Amygdala (tissue), 56 donors: ENCODE measurements at places on chromosomes 5 and 9.

GRCh38 chr5:154756009-154756867 lies 1.1 kb downstream of the LARP1 start:
- DNase-seq = no peak

- no peak for DNase-seq
Measured at GRCh38 chr9:136305804-136306203, 1.9 kb upstream of the CCDC187 start.

DNA sequence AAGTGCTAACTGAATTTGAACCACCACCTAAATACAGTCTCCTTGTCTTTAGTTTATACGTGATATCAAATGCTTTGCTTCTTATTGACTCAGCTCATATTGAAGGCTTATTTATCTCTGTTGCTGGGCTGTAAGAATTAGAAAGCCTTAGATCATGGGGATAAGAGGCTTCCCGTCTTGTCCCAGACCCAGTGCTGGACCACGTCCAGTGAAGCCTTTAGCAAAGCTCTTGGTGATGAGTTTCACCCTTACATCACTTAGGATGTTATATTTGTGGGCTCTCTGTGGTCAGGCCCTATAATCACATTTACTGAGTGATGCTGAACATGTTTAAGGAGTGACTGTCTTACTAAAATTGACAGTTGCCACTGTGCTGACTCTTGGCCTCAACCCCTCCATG lies 11.2 kb downstream of the FAM240B start:
- DNase-seq = no peak

DNA sequence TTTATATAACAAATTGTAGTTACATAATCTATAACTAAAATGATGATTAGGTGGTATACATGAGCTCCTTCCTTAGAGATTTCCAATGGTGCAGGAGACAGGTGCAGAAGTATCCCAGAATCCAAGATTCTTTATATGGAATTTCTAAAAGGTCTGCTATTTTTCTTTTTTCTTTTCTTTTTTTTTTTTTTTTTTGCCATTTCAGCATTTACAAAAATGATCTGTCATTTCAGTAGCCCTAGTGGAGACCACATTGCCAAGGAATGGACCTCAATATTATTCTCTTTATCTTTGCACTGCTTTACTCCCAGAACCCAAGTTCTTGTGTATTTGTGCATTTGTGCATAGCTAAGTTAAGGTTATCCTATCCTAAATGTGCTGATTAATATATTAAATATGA lies 61.7 kb downstream of the MRPS30 start:
- no peak for DNase-seq

- no peak for DNase-seq
Measured at GRCh38 chr9:23662320-23662719, 163.7 kb downstream of the ELAVL2 start.

DNA sequence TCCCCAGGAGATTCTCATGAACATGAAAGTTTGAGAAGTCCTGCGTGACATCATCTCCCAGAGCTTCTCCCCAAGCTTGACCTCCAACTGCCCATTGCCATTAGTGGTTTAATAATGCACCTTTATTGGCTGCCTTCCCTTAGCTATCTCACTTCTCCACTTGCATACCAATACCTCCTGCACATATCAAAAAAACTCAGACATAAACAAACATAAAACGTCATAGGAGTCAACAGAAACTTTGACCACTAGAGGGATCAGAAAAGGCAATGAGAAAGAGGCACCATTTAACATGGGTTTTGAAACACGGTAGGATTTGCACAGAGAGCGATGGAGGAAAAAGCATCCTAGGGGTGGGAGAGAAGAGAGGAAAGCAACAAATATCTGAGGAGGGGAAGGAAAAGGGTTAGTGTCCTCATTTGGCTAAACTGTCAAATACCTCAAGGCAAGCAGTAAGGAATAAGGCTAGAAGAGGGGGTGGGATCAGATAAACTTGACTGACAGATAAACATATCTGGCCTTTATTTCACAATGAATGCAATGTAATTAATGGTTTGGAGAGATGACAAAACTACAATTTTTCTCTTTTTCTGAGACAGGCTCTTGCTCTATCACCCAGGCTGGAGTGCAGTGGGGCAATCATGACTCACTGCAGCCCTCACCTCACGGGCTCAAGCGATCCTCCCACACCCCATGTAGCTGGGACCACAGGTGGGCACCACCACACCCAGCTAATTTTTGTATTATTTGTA lies 27.0 kb downstream of the GNAQ start:
- no peak for DNase-seq

- DNase-seq = no peak
Measured at GRCh38 chr9:135971111-135971766, 10.1 kb upstream of the UBAC1 start.

- DNase-seq = no peak
Measured at GRCh38 chr5:17838469-17838868, 204.2 kb downstream of the TAF11L14 start.

DNA sequence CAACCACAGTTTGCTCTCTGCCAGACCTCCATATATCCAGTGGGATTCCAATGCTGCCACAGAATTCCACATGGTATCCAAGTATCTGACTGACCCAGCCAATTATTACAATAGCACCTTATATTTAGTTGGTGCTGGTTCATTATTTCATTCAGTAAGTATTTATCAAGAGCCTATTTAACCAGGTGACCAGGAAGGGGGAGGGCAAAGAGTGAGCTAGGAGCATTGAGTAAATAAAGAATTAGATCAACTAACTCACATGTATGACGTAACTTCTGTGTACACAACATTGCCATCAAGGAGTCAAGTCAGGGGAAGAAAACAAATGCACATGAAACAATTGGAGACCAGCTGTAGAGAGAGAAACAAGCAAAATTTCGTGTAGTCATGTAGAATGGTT lies 207.1 kb upstream of the PAPPA start:
- no peak for DNase-seq

GRCh38 chr5:55338810-55339243 lies 31.0 kb downstream of the MTREX start:
- DNase-seq = no peak

- no peak for DNase-seq
Measured at GRCh38 chr5:4976902-4977301, 163.2 kb upstream of the ADAMTS16 start.

DNA sequence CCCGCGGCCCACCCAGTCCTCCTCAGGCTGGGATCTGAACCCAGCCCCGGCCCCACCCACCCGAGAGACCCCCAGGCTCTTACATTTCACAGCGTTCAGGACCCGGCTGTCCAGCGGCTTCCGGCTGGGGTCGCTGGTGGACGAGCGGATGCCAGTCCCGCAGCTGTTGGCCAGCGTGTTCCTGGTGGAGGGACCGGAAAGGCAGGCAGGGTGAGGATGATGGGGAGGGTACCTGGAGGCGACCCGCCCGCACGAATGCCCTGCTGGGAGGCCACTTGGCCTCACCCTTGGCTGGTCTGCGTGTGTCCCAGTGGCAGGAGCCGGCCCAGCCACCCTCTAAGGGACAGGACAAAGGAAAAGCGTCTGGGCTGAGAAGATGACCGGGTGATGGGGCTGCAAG lies 51.9 kb upstream of the UBAC1 start:
- no peak for DNase-seq

GRCh38 chr9:77981332-77981731 lies 50.3 kb downstream of the GNAQ start:
- DNase-seq = no peak

DNA sequence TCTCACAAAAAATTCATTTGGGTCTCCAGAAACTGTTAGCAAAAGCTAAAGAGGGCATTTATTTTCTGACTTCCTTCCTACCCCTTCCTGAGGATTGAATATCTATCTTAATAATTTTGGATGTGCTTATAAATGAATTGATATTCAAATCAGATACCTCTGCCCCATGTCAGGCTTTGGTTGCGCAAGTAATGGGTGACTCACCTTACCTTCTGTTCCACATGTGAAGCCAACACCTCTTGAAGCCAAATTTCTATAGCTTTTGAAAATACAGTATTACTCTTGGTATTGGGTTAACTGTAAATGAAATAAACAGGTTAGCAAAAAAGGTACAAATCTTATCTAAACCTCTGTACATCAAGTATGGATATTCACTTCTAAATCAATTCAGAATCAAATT lies 122.0 kb downstream of the PRDM6 start:
- DNase-seq = no peak

DNA sequence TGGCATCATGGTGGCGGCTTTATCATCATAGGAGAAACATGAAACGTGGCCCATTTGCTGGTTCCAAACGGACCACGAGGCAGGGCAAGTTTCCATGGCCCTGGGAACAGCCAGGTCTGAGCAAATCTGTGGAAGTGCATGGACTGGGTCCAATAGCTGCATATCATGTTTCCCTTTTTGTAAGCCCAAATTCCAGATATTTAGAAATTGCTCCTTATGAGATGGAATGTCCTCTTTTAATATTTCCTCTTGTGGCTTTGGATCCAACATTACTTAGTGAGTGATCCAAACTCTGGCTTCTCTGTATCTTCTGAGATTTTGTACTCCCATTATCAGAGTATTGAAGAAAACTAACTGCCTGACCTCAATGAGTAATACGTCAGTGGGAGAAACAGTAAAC lies 79.8 kb upstream of the FBXL7 start:
- DNase-seq = no peak

DNA sequence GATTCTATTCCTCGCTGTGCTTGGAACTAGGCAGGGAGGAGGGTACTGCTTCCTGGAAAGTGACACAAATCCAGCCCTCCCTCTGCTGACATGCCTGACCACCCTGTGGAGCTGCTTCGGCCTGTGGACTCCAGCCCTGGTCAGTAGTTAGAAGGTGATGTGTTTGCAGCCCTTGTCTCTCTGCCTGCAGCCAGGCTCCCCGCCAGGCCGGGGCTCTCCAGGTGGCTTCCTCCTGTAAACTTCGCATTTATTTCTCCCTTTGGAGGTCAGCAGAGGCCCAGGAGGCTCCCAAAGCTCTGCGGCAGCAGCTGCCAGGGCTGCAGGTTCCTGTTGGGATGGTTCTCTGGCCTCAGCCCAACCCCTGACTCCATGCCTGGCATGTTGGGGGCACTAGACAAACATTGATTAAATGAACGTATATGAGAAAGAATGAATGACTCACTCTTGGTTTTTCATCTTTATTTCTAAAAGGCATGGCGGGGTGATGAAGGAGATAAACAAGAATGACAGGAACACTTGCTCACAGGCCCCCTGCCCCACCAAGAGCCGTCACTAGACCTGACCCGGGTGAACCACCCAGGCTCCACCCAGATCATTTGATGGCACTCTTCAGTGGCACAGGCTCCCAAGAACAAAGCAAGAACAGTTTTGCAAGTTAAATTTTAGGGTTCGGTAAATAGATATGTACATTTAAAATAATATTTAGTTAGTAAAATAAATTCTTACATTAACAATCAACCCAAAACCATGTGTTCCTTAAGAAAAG lies 8.4 kb upstream of the IRX2 start:
- no peak for DNase-seq

DNA sequence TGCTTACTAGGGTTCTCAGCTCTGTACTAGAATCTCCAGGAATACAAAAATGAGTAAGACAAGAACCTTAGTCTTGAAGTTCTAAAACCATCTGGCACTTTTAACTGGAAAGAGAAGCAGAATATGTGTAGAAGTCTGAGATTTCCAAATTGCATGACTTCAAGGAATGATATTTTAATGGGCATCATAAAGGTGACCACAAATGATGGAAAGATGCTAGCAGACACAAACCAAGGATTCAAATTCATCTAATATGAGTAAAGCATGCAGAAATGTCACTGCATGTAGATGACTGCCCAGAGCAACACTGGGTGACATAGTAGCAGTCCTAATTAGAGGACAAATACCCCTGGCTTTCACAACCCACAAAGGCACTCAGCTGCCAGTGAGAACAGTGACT lies 117.2 kb downstream of the RPS23 start:
- no peak for DNase-seq

DNA sequence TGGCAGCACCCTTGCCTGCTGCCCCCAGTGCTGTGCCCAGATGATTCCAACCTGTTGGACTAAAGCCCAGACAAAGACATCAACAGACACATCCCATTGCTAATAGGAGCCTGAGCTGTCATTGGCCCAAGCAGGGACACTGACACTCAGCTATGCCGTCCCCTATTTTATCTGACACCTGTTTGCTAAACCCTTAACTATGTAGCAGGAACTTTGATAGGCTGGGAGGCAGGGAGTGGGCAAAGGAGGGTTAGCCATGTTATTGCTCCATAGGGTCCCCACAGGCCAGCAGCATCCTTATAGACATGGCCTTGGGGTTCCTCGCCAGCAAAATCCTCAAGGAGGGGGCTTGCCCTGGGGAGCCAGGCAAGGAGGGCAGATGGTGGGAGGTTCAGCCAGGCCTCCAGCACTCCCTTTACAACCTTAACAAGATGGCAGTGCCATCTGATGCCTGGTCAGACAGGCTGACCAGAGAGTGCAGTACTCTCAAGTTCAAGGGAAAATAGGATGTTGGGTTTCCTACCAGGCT lies 50.4 kb upstream of the CDKN2AIPNL start:
- no peak for DNase-seq

GRCh38 chr9:29422438-29422837 lies 1849.2 kb upstream of the C9orf72 start:
- no peak for DNase-seq

GRCh38 chr5:148732692-148733091 lies 78.4 kb upstream of the HTR4 start:
- DNase-seq = no peak

DNA sequence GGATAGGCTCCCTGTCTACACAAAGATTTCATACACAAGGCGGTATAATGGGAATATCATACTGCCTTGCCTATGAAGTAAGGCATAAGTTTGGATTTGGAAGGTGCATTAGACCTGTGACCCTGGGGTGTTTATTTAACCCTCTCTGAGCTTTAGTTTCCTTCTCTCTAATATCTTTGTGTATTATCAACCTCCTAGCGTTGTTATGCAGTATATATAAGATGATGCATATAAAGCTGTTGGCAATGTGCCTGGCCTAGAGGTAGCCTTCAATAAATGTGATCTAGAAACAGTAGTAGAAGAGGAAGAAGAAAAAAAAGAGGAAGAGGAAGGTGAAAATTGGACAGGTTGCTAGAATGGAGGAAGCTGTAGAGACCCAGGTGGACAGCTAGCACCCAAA lies 311.6 kb upstream of the CLINT1 start:
- DNase-seq = no peak

DNA sequence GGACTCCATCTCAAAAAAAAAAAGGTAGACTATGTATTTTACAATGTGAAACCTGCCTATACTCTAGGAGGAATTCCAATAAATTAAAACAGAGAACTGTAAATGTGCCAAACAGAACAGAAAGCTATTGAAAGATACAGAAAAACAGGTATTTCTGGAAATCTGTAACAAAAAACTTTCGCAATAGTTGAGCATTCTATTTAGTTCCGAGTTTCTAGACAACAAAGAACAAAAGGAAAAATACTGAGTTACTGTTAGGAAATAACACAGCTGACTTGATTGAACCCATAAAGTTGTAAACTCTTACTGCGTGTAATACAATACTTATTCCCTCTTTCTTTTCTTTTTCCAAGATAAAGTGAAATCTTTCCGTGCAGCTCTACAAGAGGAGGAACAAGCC lies 18.6 kb downstream of the DIMT1 start:
- no peak for DNase-seq
